ENCODE measurements at places on chromosomes 7 and 10.

GRCh38 chr7:47757921-47758411 lies 176.1 kb upstream of the TNS3 start:
- no peak for DNase-seq

DNA sequence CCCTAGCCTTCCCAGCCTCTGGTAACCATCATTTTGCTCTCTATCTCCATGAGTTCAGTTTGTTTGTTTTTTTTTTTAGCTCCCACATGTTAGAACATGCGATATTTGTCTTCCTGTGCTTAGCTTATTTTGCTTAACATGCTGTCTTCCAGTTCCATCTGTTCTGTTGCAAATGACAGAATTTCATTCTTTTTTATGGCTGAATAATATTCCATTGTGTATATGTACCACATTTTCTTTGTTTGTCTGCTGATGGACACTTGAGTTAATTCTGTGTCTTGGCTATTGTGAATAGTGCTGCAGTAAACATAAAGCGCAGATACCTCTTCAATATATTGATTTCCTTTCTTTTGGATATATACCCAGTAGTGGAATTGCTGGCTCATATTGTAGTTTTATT lies 21.0 kb downstream of the DLD start:
- DNase-seq, result no peak

- DNase-seq, result no peak
Observed at GRCh38 chr7:2496375-2496774, 20.2 kb upstream of the GRIFIN start.

DNA sequence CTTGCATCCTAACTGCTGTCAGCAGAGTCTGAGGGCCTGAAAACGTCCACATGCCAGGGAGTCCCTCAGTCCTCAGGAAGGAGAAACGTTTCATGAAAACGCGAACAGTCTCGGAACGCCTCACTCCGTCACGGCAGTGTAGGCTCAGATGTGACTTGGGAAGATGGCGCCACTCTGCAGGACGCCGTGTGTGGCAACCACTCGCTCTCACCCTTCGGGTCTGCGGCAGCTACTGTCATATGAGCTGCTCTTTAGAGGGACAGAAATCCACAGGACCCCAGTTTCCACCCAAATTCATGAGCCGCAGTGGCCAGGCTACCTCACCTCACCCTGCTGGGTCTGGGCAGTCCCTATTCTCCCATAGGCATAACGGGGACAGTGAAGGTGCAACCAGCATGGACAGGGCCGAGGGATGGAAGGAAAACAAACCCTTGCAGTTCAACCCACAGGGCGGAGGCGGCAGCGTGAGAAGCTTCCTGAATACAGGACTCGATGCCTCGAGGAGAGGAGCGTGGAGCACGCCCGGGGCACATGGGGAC lies 438.3 kb downstream of the DNAJB6 start:
- DNase-seq, result no peak

DNA sequence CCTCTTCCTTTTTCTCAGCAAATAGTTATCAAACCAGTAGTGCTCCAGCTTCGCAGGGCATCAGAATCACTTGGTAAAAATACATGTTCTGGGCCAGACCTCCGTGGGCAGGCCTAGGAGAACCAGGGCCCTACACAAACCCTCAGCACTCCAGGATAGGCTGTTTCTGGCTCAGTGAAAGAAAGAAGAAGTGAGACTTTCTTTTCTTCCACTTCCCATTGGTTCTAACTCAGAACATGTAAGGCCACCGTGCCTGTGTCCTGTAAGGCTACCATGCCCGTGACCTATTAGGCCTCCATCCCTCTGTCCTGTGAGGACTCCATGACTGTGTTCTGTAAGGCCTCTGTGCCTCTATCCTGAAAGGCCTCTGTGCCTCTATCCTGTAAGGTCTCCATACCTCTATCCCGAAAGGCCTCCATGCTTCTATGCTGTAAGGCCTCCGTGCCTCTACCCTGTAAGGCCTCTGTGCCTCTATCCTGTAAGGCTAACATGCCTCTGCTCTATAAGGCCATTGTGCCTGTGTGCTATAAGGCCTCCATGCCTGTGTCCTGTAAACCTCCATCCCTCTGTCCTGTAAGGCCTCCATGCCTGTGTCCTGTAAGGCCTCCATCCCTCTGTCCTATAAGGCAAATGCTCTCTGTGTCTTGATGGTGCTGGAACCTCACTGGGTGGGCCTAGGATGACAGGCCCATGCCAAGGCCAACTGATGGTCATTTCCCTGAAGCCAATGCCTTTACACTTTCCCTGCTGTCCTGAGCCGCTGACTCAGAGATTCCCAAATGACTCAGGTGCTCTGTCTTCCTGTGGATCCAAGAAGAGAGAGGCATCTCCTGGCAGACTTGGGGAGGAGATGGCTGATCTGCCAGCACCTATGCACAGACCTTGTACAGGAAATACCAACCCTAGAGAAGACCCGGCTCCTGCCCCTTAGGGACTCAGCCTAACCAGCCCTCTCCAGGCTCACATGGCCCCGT lies 96.6 kb upstream of the CACUL1 start:
- no peak for DNase-seq

DNA sequence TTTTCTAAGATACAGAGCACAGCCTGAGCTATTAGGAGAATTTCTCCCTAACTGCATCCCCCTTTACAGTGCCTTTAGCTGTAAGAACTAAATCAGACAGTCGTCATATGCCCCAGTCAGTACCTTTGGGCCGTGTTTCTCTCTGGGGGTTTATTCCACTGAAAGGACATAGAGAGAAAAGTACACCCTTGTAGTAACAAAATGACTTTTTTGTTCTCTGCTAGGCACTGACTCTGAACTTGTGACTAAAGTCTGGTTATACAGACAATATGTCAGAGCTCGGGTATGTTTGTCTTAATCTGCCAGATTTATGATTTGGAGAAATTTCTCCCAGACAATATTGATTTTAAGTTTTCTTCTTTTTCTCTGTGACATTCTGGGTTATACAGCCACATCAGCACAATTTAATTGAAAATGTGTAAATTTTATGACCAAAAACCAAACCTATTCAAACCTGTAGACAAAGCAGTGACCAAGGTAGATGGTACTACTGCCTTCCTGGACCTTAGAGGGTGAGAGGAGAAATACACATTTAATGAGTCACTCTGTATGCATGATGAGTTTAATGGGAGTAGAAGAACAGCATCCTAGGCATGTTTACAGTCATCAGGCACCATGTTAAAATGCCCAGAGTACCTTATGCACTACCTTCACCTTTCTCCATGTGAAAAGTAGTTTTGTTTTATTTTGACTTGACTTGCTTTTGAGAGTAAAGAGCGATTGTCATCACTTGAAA lies 156.1 kb upstream of the PLXDC2 start:
- DNase-seq, result no peak

GRCh38 chr10:22087402-22087738 lies 83.8 kb upstream of the DNAJC1 start:
- no peak for DNase-seq

DNA sequence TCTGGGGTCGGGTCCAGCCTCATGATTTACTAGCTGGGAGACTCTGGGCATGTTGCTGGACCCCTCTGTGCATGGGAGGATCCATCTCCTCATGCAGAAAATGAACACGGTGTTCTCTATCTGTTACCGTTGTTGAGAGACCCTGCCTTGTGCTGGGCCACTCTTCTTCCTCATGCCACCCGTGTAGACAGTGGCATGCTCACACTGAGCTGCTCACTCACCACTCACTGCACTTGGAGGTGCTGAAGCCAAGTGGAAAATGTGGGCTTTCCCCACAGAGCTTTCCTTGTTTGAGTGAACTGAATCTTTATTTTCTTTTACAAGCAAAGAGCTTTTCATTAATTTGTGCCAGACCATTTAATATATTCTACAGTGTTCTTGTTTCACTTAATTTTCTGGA lies 77.5 kb upstream of the GDF10 start:
- no peak for DNase-seq

- no peak for DNase-seq
Observed at GRCh38 chr7:129569326-129569725, 42.2 kb upstream of the NRF1 start.

DNA sequence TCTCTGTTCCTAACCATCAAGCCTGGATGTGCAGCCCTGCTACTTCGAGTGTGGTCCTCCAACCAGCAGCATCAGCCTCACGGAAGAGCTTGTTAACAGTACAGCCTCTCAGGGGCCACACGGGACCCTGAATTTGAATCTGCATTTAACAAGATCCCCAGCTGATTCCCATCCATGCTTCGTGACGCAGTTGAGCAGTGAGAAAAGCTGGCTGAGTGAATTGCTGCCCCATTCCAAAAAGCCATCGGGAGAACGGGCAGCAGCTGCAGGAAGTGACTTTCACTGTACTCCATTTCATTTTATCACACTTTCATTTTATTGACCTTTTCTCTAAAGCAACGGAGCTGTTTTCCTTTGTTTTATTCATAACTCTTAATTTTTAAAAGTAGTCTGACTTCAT lies 22.5 kb downstream of the FAM171A1 start:
- DNase-seq, result no peak

- no peak for DNase-seq
Observed at GRCh38 chr10:69783515-69783914, 18.2 kb upstream of the COL13A1 start.

GRCh38 chr7:140010194-140010895 lies 52.4 kb downstream of the PARP12 start:
- DNase-seq, result peak; percentile 58

DNA sequence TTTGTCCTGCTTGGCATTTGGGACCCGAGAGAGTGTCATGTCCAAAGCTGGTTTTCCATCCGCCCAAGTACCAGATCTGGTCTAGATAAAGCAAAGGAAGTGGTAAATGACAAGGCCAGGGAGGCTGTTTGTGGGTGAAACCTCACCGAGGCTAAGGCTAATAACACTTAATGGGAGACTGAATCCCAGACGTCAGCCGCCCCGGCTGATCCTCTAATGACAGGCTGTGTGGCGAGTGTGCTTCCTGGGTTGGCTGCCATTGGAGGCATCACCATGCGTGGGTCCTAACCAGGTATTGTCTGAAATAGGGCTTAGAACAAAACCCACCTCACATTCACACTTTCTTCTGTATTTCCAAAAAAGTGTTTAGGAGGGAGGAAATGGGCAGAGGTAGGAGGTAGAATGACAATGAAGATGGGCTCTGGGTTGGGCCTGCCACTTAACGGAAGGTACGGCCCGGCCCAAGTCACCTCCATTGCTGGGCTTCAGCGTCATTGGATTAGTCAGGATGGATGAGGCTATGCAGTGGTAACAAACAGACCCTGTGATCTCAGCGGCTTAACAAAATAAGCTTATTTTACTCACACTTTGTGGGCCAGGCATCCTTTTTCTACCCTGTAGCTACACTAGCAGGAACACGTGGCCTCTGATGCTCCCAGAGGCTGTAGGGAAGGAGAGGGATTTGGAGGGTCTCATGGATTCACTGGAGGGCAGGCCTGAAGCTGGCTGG lies 59.7 kb downstream of the PROSER2 start:
- no peak for DNase-seq

DNA sequence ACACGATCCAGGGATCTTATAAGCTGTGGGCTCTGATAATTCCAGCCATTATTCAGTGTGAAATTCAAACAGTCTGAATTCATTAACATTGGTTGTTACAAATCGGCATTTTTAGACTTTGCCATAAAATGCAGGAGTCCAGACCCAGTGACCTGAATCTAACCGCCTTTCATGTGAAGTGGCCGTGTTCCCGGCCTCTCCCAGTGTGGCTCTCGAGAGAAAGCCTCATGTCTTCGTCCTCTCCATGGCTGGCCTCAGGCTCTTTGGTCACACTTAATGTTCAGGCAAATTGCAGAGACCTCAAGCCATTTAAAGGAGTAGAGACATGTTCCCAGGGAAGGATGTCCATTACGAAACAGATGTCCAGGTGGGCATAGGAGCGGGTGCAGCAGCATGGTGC lies 59.3 kb downstream of the CTBP2 start:
- DNase-seq, result no peak

- DNase-seq, result no peak
Observed at GRCh38 chr10:103709341-103709920, 145.9 kb downstream of the SH3PXD2A start.

DNA sequence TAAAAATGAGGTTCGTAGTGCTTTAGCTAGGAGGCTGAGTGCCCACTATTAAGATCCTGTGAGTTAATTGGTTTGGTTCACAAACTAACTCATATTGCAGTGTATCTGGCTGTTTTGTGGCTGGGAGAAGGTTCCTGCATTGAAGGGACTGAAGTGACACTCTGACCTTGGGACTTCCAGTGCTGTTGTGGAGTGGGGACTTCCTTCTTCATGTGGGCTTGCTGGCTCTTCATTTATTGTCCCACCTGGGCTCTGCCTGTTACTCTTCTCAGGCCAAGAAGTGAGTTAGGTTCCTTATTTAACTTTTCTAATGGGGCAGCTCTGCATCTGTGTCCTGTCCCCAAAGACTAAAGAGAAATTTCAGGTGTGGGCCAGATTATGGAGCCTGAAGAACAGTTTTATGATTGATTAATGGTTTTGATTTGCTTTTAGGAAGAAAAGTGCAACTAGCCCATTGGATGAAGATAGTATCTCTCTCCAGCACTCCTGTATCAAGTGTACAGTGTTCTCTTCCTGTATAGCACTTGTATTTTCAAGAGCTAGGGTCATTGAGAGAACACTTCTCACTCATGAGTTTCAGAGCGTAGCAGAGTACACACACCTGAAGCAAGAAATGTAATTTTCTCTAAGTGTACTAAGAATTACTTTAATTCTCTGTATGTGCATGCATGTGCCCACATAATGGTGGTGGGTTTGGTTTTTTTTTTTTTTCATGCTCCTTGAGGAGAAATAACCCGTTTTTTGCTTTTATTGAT lies 54.8 kb downstream of the AUTS2 start:
- no peak for DNase-seq

DNA sequence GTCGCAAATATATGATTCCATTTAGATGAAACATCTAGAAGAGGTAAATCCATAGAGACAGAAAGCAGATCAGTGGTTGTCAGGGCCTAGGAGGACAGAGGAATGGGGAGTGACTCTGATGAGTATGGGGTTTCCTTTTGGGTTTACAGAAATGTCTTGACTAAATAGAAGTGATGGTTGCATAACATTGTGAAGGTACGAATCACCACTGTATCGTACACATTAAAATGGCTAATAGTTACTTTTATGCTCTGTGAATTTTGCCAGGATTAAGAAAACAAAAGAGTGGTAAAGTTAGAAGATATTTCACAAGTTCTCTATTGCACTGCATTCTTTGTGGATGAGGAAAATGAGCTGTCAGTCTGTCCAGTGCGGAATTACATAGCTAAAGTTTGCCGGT lies 407.4 kb downstream of the KCNMA1 start:
- DNase-seq, result no peak
